Stimulated activated CD8-positive, alpha-beta memory T cell treated with anti-CD3 and anti-CD28 coated beads, Interleukin-7, amount 100 ng/mL, for 1 hour (primary cell): ENCODE measurements at places on chromosomes 4 and X.

DNA sequence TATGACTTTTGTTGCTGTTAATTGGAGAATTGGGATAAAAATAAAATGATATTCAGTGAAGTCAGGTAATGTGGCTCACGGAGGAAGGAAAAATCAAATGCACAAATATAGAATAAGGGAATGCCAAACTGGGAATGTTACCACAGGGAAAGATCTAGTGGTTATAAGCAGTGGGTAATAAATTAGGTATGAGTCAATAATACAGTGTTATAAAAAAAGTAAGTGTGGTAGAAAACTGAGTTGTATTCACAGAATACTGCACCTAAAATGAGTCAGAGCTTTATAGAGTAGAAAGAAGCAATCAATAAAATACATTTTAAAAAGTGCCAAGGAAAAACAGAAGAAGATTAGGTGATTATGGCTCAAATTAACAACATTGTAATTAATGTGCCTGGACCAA is 34.5 kb downstream of the INTS12 start:
- no peak for DNase-seq

GRCh38 chrX:141701072-141701471 is 2.5 kb upstream of the SPANXD start:
- DNase-seq, result no peak

DNA sequence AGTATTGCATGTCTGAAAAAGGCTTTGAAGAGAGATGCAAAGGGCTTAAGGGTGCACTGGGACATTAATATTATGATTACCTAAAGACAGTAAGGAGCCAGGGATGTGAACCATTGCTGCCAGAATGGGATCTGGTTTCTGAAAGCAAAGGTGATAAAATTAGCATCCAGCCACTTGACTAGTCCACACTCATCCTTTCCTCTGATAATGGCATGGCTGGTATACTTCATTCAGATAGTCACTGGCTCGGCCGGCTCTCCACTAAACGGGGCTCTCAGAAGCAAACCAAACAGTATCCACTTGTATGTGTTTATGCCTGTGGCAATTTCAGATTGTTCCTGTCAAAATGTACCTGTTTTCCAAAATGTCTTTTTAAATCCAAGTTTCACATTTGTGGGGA is 46.4 kb downstream of the MAMLD1 start:
- DNase-seq, result no peak

GRCh38 chrX:149948016-149948415 is 9.7 kb upstream of the EOLA2 start:
- no peak for DNase-seq

- no peak for DNase-seq
Measured at GRCh38 chrX:50747471-50747900, 66.5 kb downstream of the SHROOM4 start.

- no peak for DNase-seq
Measured at GRCh38 chr4:145199051-145199716, 18.8 kb upstream of the OTUD4 start.

- no peak for DNase-seq
Measured at GRCh38 chrX:119706616-119707015, 13.6 kb upstream of the SEPTIN6 start.

GRCh38 chr4:110518889-110519490 is 43.0 kb downstream of the ENPEP start:
- no peak for DNase-seq
